EL (cell line): ENCODE measurements at places on chromosomes 7 and 10.

- DNase-seq: peak; percentile 71
Measured at GRCh38 chr10:6786579-6787031, 206.5 kb upstream of the PRKCQ start.

DNA sequence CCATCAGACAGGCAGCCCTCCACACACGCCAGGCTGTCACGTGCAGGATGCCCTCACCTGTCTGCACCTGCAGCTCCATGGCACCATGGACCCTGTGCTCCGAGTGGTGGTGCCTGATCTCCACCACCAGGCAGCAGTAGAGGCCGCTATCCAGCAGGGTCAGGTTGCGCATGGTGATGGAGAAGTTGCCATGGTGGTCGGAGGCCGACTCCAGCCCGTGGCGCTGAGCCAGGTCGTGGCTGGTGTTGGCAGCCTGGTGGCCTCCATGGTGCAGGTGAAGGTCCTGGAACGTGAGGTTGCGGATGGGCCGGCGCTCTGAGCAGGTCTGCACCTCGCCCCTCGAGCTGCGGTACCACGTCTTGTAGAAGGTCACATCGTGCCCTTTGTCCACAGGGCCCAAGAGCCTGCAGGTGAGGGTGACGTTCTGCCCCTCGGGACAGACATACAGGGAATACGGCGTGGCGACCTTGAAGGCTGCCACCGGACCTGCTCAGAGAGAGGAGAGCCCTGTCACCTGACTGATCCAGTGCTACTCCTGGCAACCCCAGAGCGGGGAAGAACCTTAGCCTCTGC lies 11.7 kb downstream of the VSIR start:
- no peak for DNase-seq

DNA sequence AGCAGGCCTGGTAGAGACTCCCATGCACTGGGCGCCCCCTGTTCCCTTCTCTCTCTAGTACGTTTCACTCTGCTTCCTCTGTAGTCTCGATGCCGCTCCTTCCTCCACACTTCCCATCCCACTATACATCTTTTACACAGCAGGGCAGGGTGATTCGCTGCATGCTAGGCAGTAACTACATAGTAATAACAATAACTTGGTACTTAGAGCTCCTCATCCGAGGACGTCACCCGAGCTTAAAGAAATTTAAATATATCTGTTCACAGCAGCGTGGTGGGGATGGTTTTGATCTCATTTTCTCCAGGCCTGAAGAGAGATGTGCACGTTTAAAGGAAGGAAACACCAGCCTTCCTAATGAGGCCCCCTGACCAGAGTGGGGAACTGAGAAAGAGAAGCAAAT lies 276.9 kb downstream of the SKAP2 start:
- DNase-seq: no peak

GRCh38 chr7:114722562-114722961 lies 199.3 kb upstream of the MDFIC start:
- DNase-seq: no peak

- no peak for DNase-seq
Measured at GRCh38 chr10:127996586-127996985, 89.7 kb downstream of the PTPRE start.

GRCh38 chr10:80144067-80144695 lies 11.7 kb downstream of the PLAC9 start:
- DNase-seq: no peak

DNA sequence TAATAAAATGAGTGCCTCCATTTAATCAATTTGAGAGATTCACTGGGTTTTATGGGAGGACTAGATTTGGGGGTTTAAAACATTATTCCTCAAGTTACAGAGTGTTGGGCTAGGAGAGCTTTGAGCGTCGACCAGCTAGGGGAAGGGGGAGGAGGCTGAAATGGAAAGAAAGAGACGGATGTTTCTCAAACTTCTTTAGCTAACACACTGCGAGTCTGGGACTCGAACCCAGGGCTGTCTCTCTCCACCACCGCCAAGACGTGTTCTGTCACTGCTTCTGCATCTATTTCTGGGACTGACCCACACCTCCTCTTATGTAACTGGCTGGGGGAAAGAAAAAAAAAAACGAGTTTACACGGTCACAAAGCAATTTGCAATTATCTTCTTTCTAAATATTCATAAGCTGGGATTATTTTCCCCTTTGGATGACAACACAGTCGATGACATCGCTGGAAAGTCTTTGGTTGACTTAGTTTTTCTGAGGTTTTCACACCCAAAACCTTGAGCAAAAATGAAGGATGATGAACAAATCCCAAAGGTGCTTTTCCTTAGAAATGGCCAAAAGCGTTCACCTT lies 27.2 kb downstream of the CHST15 start:
- DNase-seq: no peak

- DNase-seq: no peak
Measured at GRCh38 chr10:52463826-52464225, 149.7 kb downstream of the DKK1 start.

GRCh38 chr10:105837951-105838350 lies 1196.9 kb downstream of the SORCS3 start:
- DNase-seq: peak; percentile 12

DNA sequence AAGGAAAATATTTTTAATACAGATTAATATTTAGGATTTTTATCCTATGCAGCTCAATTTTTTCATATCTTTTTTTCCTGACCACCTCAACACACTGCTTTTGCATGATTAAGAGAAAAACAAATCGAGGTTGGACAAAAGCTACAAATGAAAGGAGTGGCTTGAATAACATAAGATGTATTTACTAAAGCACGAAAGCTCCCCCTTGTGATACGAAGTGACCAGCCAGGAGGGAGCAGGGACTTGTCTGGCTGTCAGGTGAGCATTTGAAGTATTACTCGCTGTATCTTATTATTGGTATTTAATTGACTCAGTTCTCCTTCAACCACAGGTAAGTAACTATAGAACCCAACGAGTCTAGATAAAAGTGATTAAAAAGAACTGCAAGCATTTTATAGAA lies 265.2 kb upstream of the PHF14 start:
- no peak for DNase-seq

DNA sequence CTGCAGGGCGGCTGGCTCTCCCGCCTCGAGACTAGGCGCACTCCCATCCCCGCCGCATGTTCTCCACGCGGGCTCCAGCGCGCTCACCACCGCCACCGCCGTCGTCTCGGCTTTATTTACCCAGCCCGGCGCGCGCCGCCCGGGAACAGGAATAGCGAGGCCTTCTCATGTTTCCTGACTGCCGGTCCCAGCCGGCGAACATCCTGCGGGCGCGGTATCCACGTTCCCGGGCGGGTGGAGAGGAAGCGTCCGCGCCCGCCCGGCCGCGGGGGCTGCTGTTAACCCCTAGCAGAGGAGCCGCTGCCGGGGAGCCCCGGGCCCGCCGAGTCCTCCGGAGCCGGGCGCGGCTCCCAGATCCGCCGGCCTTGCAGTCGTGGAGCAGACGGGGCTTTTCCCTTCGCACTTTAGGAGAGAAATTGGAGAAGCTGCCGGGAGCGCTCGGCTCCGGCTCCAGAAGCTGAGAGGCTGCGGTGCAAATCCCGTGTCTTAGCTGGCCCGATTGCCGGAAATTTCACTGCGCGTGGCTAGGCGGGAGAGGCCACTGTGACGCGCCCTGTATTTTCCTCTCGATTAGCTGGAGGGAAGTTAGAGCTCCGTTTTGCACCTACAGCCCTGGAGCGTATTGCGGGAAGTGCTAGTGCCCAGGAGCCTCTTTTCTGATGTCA lies at the start of gene MKX:
Gene MKX, minus strand, starts transcription at position 88 of the 665 bp plus-strand sequence. CDS start 2,404 bp downstream, outside the sequence.
- DNase-seq: peak; percentile 81

DNA sequence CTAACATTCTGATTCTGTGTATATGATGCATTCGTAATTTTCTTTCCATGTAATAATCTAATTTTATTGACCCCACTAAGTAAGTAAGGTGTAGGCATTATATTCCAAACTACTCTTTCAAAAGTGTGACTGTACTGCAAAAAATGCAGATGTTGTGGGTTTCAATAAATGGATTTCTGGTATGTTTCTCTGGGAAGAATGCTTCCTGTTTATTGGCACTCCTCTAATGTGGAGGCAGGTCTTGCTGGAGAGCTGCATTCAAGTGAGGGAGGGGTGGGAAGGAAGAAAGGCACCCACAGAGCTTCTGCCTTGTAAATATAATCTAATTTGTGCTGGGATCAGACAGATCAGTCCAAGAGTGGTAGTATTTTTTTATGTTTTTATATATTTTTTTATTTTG lies 23.9 kb downstream of the ST7 start:
- peak; percentile 56 for DNase-seq

DNA sequence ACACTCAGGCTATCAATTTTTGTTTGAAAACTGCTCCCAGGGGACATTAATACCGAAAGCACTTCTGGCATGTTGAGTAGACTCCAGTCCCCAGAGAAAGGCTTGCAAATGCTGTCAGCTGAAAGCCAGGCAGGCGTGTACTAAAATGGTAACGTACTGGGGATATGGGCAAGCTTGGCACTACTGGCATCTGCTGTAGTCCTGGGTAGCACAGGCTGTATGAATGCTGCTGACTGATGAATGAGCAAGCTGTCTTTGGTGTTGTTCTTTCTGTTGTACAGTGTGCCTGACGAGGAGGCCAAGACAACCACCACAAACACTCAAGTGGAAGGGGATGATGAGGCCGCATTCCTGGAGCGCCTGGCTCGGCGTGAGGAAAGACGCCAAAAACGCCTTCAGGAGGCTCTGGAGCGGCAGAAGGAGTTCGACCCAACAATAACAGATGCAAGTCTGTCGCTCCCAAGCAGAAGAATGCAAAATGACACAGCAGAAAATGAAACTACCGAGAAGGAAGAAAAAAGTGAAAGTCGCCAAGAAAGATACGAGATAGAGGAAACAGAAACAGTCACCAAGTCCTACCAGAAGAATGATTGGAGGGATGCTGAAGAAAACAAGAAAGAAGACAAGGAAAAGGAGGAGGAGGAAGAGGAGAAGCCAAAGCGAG lies 53.5 kb upstream of the AGBL3 start:
- DNase-seq: peak; percentile 89

GRCh38 chr7:158999496-158999895 lies 143.1 kb downstream of the DYNC2I1 start:
- DNase-seq: no peak

DNA sequence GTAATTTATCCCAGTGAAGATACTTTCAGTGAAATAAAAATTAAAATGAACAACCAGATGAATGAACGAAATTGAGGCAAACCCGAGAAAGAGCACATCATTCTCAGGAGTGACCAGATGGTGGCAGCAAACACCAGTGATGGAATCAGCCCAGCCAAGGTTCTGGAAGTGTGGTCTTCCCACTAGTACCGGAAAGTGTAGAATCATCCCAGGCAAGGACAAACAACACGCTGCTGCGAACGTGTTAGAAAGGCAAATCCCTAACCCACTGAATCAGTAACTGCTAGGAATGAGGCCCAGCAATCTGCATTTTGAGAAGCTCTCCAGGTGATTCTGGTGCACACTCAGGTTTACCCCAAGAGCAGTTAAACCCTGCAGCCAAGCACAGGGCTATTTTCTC lies 15.5 kb upstream of the SLC18A3 start:
- peak; percentile 74 for DNase-seq

- no peak for DNase-seq
Measured at GRCh38 chr7:92839901-92840300, 3.5 kb upstream of the CDK6 start.
